Epithelial cell of proximal tubule (primary cell): ENCODE measurements at places on chromosomes 5 and 9. TPM values are rescaled to one million over a fixed set of nuclear protein-coding genes. Genes with fewer than 3 reads are reported as not detected.

COL23A1 gene
- total RNA-seq: not detected in 2 replicates

KCNN2 gene
- 0.22 TPM in 1 of 2 replicates, not detected in the other for total RNA-seq

ATP10B gene
- total RNA-seq: 0.06 TPM in 1 of 2 replicates, not detected in the other

BTNL3 gene
- total RNA-seq: not detected in 2 replicates

OTULINL gene
- 1.8 and 4.3 TPM in 2 replicates for total RNA-seq

OR1J2 gene
- not detected in 2 replicates for total RNA-seq

ZNF354B gene
- 3.5 and 3.7 TPM in 2 replicates for total RNA-seq

MAT2B gene
- total RNA-seq: 46.3 and 64.7 TPM in 2 replicates

FRMPD1 gene
- total RNA-seq: under 0.01 TPM in 1 of 2 replicates, not detected in the other

GRCh38 chr9:129368444-129368978 is 190.4 kb upstream of the IER5L start:
- no peak for DNase-seq

DNA sequence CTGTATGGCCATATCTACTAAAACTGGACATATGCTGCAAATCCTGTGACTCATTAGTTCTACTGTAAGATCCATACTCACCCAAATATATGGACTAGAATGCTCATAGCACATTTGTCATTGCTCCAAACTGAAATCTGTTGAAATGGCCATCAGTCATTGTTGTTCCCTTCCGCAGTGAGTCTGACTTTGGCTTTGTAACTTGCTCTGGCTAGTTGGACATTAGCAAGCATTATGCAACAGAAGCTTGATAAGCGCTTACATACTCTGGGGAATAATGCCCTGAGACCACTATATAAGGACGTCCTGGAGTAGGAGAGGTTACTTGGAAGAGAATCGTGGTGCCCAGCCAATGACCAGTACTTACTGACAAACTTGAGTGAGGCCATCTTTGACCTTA is 9.0 kb downstream of the KIAA1958 start:
- DNase-seq: no peak

- no peak for DNase-seq
These were observed 209.0 kb upstream of the MVB12B start for GRCh38 chr9:126117631-126118030.

DNA sequence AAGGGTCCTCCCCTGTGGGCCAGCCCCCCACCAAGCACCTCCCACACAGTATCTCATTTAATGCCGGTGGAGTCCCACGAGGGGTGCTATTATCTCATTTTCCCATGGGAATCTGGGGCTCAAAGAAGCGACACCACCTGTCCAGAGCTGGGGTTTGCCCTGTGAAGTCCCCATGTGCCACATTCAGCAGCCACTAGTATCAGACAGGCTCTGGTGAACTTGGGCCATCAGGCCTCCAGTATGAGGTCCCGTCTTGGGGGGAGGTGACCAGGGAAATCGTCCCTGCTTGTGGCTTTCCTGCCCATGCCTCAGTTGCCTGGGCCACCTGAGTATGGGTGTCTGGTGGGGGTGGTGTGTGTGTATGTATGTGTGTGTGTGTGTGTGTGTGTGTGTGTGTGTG is 222.7 kb downstream of the PBX3 start:
- no peak for DNase-seq

- no peak for DNase-seq
These were observed 11.2 kb upstream of the CFAP95 start for GRCh38 chr9:69809304-69809863.

- no peak for DNase-seq
These were observed 52.8 kb upstream of the RPL26L1 start for GRCh38 chr5:172906436-172906835.

DNA sequence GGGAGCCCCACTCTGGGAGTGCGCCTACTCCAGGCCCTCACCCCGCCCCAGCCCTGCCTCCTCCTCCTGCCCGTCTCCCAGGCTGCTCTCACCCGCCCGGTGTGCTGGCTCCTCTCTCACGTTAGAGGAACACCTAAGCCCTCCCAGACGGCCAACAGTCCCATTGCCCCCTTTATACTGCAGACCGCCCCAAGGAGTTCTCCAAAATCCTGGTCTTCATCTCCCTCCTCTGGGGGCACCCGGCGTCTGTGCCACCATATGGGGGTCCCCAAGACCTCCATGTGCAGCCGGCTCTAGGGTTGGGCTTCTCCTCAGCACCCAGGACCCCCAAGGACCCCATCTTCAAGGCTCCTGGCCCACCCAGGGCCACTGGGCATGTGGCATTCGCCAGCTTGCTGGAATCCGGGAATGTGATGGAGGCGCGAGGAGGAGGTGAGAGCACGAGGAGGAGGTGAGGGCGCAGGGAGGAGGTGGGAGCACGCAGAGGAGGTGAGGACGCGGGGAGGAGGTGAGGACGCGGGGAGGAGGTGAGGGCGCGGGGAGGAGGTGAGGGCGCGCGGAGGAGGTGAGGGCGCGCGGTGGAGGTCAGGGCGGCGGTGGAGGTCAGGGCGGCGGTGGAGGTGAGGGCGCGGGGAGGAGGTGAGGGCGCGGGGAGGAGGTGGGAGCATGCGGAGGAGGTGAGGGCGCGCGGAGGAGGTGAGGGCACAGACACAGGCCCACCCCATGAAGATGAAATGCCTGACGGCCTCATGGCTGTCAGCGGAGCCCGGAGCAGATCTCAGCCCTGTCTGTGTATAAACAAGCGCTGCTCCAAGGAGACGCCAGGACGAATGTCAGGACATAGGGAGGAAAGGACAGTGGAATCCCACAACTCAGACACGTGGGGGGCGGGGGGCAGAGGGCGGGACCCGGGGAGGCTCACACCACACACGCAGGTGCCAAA is 41.2 kb downstream of the EXD3 start:
- DNase-seq: no peak

- DNase-seq: no peak
These were observed 22.4 kb downstream of the SH3TC2 start for GRCh38 chr5:149040421-149040820.

GRCh38 chr9:27440888-27441740 is 83.0 kb upstream of the IFNK start:
- DNase-seq: no peak

DNA sequence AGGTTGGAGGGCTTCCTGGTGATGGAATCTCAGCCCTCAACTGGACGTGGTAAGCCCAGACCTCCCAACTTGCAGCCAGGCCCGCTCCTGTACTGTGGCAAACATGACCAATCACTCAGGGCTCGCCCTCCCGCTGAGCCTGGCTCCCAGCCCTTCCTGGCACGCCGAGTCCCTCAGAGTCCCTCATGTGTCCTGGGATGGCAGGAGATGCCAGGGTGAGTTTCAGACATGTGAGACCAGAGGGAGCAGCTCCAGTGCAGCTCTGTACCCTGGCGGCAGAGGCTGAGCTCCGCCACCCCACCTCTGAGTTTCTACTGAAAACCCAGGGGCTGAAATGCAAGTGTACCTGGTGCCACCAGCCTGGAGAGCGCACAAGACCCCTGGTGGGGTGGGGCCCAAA is 42.0 kb upstream of the RXRA start:
- DNase-seq: no peak

DNA sequence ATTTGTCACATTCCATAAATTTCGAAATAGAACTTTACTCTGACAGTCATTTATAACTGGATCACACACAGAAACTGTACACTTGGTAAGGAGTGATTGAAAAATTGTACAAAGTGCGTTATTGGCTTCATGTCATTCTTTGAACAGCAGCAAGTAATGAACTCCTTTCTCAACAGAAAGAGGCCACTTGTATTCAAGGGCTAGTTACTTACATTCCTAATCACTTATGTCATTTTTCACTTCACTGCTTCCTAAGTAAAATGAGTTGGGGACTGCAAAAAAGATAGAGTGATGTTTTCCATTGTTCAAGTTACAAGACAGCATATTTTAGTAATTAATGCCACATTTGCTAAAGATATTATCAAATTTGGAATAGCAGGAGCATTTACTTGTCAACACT is 893.2 kb downstream of the DTWD2 start:
- DNase-seq: peak; percentile 18

- no peak for DNase-seq
These were observed 3.3 kb upstream of the UBE2D2 start for GRCh38 chr5:139557811-139558210.

DNA sequence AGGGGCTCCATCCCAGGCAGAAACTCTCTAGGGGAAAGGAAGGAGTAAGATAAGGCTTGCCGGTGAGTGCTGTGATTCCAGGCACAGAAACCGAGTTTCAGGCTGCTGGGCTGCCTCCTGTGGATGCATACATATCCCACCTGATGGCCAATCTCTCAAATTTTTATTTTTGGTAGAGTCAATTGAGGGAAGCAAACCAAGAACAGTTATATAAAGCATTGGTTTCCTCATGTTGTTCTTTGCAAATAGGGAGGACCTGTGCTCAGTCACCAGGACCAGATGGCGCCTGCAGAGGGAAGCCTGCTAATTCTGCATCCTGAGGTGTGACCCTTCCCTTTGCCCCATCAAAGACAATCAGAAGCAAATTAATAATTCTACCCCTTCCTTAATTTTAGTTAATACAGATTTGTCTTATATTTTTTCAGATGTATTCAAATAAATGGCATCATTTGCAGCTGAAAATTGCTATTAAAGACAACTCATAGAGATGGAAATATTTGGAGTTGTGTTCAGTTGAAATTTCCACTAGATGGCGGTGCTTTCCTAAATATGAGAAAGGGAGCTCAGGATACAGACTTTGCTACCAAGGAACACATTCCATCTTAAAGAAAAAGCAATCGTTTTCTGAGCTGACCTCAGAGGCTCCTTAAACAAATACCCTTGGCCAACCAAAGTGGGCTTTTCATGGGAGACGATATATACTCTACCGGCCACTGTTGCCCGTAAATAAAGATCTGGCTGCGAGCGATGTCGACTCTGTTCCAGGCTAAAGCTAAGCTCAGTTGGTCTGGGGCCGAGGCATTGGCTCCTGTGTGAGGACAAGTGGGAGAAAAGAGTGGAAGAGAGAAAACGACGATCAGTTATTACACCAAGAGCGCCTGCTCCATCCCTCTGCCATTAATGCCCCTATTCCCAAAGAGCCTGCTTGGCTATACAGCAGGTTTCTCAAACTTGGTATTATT is 225.7 kb upstream of the KLF9 start:
- no peak for DNase-seq

DNA sequence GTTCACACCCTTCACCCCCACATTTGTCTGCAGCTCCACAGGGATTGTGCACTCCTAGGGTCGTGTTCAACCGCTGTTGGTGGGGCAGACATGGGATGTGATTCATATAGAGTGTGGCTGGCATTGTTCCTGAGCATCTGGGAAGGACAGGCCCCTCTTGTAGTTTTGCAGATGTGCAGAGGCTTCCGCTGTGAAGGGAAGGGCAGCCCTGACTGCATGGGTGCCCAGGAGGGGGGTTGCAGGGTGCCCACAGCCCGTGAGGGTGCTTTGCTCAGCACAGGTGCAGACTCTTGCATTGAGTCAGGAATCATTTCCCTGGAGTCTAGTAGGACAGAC is 30.2 kb upstream of the PITX1 start:
- DNase-seq: no peak

GRCh38 chr5:77437194-77437593 is 54.9 kb downstream of the WDR41 start:
- no peak for DNase-seq

- DNase-seq: no peak
These were observed 37.7 kb upstream of the PAPPA start for GRCh38 chr9:116115761-116116353.

- DNase-seq: no peak
These were observed 406.6 kb downstream of the CTNND2 start for GRCh38 chr5:11497651-11498050.

DNA sequence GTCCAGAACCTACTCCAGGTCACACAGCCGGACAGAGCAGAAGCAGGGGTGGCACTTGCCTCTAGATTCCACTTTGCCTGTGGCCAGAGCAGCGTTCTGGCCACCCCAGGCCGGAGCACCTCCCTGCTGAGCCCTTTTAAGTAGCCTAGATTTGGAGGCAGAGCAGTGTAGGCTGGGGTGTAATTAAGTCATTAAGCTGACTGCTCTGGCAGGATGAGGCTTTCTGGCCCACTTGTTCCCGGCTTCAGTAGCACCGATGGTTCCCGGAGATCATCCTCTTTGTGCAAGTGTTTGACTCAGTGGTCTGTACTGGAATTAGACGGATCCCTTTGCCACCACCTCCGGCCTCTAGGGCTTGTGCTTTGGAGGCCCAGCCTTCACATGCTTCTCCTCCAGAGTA is 281.9 kb upstream of the ANKRD55 start:
- no peak for DNase-seq

- no peak for DNase-seq
These were observed 77.7 kb upstream of the IL17B start for GRCh38 chr5:149456597-149457392.

DNA sequence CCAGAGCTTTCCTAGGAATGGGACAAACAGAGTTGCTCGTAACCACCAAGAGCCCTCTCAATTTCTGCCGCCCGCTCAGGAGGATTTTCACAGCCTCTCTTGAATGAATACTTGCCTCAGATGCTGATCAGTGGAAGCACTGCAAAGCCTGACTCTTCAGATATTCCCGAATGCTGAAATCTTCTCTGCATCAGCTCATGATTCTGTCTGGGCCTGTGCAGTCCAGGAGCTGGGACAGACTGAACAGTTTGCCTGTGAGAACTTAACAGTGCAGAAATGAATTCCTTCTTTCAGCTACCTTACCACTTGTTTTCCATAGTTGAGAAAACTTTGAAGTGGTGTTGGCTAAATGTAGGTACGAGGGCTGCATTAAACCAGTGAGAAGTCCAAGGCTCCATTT is 17.1 kb downstream of the ZNF462 start:
- DNase-seq: no peak

DNA sequence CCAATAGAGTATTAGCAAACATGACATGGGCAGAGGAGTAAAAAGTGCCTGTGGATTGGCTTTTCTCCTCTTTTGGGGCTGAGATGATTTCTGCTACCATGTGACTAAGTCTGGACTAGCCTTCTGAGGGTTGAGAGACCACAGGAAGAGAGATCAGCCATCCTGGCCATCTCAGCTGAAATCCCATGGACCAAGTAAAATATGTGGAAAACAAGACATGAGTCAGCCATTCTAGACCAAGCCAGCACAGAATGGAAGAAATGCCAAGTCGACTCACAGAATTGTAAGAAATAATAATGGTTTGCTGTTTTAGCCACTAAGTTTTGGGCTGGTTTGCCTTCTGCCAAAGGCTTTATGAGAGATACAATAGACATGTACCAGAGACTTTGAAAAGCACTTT is 377.8 kb downstream of the CHSY3 start:
- DNase-seq: peak; percentile 12

DNA sequence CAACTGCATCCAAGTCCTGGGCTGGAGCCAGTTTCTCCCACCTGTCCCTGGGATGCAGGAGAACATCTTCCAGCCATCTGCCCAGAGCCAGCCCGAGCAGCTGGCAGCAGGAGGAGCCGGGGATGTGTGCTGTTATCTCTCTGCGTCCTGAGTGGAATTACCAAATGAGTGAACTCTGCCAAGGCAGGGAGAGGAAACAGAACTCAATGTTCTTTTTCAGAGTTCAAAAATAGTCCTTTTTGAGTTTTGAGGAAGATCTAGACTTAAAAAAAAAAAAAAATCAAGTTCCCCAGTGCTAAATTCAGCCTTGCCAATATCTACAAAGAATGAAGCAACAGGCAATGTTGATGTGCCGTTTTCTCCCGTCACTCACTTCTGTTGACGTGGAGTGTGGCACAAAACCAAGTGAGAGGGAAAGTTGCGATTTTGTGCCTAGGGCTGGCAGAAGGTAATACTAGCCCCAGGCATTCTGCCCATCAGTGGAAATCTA is 56.2 kb downstream of the TMOD1 start:
- no peak for DNase-seq
